ENCODE measurements at places on chromosomes 11 and 22. TPM values are rescaled to one million over a fixed set of nuclear protein-coding genes. Genes with fewer than 3 reads are reported as not detected.
A peak's percentile ranks its signal among the peaks of the same experiment; 100 is the strongest.

GRCh38 chr11:46357483-46357936 is 10.2 kb downstream of the DGKZ start:
- DNase-seq = no peak

- DNase-seq = no peak
These were observed 91.4 kb downstream of the JRKL start for GRCh38 chr11:96481204-96481603.

SAA2 gene
- total RNA-seq = 1.3 TPM

IFITM10 gene
- 1.1 TPM for total RNA-seq

GRCh38 chr11:35632301-35632700 is 14.0 kb downstream of the FJX1 start:
- no peak for DNase-seq

RCOR2 gene
- total RNA-seq = 9.9 TPM

OR51Q1 gene
- total RNA-seq = not detected

DNA sequence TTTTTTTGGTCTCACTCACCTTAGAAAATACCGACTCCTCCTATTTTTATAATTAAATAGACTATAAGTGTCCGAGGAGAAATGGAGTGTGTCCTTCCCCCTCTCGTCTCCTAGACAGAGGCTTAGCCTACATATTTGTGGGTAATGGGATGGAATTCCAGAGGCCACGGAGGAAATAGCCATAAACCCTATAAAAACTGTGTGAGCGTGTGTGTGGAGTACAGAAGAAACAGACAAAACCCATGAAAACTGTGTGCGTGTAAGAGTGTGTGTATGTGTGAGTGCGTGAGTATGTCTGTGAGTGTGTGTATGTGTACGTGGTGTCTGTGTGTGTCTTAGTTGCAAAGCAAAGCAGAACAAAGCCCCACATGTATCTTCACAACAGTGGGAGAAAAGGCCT is 883.5 kb downstream of the OPCML start:
- no peak for DNase-seq

DNA sequence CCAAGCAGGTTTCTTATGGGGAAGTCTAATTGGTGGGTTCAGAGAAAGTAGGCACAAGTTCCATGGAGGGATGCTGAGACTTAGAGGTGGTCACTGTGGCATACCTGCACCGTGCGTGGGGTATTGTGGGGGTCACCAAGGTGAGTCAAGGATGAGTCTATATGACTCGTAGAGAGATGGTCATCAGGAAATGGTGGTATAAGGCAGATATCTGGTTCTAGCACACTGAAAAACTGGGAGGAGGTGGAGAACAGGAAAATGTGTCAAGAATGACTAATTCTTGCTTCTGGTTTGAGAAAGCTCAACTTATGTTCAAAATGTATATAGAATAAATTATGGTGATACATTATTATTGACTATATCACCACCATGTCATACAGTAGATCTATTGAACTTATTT is 258.1 kb downstream of the RAB38 start:
- no peak for DNase-seq

SGSM1 gene
- 9.2 TPM for total RNA-seq

SH3BP1 gene
- 1.9 TPM for total RNA-seq

DNA sequence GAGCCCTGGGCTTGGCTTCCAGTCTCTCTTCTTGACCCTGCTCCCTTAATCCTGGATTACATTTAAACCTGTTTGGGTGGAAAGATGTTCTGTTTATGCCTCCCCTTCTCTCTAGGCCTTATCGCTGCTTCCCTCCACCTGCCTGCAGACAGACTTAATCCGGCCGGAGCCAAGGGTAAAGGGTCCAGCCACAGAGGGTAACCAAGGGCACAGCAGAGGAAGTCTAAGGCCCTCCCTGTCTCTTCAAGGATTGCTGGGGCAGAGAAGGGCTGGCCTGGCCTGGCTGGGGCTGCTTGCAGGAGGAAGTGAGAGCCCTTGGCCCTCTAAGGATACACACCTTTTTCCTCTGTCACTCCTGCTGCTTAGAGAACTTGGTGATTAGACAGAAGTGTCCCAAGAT is 2.1 kb downstream of the GAL3ST3 start:
- DNase-seq = no peak

- no peak for DNase-seq
These were observed 5.8 kb upstream of the SYNGR1 start for GRCh38 chr22:39344046-39344390.

C22orf31 gene
- total RNA-seq = not detected

DNA sequence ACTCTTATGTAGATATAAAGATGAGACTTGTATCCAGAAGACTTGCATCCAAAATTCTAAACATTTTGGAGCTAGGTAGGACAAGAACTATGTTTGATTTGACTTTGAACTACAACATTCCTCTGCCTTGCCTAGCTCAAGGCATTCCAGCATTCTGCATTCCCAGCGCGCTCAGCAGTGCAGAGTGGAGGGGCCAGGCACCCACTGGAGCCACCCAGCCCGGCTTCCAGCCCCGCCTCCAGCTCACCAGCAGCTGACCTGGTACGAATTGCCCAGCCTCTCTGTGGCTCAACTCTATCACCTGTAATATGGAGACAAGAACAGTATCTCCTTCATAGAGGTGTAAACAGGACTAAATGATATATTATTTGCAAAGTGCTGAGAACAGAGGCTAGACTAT is 28.8 kb downstream of the PRDM10 start:
- peak; percentile 59 for DNase-seq

PNPLA5 gene
- total RNA-seq = not detected

- no peak for DNase-seq
These were observed 124.2 kb downstream of the MIAT start for GRCh38 chr22:26781596-26781995.

TMEM121B gene
- 1.9 TPM for total RNA-seq

GRCh38 chr11:43217849-43218248 is 93.9 kb upstream of the API5 start:
- no peak for DNase-seq

OR4C13 gene
- not detected for total RNA-seq

DNA sequence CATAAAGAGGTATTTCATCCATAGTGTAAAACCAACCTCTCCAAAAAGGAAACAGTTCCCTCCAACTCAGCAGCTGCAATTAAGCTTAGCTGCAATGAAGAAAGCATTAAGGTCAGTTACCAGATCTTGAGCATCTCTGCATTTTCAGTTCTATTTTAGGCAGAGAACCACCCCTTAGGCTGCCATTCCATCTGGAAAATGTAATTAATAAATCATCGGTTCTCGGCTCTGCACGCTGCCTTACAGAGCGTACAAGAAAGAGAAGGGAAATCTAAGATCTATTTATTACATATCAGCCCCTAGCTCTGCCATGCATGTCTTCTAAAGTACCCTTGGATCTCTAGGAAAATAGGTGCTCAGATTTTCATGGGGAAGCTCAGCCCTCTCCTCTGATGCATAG is 71.5 kb downstream of the RCN1 start:
- no peak for DNase-seq

RASL10A gene
- total RNA-seq = 1.3 TPM

LRP5 gene
- total RNA-seq = 49.8 TPM

DNA sequence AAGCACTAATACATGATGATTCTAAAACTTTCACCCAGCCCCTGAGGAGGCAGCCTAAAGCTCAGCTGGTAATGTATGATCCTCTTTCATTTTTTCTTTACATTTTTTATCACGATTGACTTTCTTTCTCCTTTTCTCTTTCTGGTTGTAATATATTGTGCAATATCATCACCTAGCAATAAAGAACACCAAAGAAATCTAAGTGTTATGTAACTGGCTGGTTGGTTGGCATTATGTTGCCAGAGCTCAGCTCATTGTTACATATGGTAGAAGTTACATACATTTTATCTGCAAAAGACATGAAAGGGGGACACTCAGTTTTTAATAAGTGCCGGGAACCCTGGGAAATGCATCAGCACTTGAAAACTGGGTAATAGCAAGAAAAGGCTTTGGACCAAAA is 432.1 kb upstream of the DDI1 start:
- no peak for DNase-seq

DNA sequence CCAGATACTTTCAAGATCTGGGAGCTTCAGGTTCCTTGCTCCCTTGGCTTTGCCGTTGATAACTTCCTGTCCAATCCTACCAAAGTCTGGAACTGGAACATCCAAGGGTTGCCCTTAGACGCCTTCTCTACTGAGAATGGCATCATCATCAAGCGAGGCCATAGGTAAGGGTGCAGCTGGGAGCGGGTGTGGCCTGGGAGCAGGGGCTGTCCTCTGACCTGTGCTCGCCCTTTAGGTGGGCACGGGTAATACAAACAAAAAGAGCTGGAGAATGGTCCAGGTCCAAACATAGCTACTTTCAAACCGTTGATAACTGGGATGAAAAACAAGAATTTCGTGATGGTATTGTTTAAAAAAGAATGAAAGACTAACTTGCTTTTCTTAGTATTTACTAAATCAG is 25.0 kb downstream of the CASP12 start:
- DNase-seq = no peak

DNA sequence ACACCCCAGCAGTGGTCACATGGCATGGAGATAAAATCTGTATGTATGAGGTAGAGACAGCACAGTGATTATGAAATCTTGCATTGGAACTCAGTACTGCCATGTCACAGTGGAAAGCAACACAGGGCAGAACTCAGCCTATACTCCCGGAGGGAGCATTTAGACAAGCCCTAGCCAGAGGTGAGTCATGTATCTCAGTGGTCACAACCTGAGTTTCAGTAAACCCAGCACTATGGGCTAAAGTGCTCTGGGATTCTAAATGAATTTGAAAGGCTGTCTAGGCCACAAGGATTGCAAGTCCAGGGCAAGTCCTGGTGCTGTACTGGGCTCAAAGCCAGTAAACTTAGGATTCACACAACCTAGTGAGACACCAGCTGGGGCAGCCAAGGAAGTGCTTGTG is 1717.1 kb upstream of the RAG2 start:
- no peak for DNase-seq

DNA sequence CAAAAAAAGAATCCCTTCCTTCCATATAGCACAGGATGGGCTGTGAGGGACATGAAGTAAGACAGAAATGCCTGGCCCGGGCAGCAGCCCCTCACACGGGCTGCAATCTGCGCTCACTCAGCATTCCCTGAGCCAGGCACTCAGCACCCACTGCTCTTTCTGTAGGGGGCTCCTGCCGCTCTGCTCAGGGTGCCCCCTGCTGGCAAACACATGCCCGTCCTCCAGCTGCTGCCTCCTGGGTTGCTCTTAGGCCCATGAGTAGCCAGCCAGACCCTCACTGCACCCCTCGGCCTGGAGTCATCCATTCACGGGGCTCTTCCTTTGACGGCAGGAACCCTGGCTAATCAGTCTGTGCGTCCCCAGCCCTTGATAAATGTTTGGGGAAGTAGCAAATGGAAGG is 6.9 kb downstream of the MCAT start:
- peak; percentile 72 for DNase-seq

DNA sequence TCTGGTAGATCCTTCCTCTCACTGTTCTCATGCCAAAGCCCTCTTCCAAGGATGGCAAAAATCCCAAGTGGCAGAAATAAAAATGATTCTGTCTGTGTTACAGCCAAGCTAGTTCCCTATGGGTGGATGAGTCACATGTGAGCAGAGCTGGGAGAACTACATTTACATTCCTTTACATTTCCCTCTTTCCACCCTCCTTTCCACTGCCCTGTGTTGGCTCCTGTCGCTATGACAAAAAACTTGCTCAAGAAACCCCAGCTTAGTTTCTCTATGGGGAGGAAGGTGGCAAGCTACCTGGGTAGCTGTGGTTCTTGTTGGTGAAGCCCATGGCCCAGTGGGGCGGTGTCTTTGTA is 10.2 kb upstream of the DDB2 start:
- no peak for DNase-seq

CCDC81 gene
- 0.32 TPM for total RNA-seq

GRCh38 chr11:128273736-128274135 is 313.6 kb downstream of the ETS1 start:
- no peak for DNase-seq

DNA sequence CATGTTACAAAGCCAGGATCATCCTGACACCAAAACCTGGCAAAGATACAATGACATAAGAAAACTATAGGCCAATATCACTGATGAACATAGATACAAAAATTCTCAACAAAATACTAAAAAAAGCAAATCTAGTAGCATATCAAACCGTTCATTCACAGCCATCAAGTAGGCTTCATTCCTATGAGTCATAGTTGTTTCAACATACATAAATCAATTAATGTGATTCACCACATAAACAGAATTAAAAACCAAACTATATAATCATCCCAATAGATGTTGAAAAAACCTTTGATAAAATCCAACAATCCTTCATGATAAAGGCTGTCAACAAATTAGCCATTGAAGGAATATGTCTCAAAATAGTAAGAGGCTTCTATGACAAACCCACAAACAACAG is 1007.2 kb upstream of the RAG2 start:
- DNase-seq = no peak

MRGPRF gene
- 4.9 TPM for total RNA-seq

DNA sequence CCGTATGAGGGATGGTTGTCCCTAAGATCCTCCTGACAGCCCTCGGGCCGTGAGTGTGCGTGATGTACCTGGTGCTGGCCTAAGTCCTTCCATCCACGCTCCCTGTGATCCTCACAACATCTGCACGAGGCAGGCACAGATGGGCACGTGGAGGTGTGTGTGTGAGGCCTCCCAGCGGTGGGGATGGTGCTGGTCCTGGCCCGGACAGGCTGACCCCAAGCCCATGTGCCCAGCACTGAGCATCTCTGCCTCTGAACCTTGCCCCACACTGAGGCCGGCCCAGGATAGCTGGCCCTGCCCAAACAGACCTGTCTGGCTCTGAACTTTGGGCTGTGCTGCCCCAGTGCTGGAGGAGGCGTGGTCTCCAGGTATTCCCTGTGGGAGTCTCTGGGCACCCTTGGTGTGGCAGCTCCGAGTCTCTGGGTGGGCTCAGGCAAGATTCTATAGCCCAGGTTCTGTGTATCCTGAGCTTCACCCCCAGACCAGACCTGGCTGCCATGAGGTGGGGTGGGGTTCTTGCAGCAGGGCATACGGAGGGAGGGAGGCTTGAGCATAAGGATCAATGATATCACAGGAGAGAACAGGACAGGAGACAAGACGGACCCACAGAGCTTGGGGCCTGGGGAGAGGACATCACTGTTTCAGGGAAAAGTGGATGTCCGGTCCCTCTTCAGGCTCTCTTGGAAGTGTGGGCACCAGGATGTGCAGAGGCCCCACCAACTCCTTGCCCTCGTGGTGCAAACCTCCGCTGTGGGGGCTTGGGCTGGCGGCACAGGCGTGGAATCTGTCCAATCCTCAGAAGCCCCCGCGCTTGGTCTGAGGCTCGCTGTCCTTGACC is 881.8 kb downstream of the BRD1 start:
- no peak for DNase-seq

DNA sequence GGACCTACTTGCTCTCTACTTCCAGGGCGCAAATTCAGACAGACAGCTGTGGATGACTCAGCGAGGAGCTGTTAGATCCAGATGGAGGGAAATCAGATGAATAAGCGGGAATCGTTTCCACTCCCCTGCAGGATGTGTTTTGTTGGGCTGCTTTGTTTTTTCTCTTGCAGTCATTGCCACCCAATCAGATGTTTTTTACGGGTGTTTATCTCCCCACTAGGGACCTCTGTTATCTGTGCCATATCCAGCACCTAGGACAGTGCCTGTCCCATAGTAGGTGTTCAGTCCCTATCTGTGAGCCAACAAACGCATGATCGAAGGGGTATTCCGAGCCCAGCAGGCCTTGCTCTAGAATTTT is 51.1 kb upstream of the PARVG start:
- DNase-seq = no peak

MS4A4E gene
- 1.1 TPM for total RNA-seq

- no peak for DNase-seq
These were observed 9.8 kb downstream of the HDHD5 start for GRCh38 chr22:17149076-17149815.
